ENCODE measurements at places on chromosomes 4 and X.

DNA sequence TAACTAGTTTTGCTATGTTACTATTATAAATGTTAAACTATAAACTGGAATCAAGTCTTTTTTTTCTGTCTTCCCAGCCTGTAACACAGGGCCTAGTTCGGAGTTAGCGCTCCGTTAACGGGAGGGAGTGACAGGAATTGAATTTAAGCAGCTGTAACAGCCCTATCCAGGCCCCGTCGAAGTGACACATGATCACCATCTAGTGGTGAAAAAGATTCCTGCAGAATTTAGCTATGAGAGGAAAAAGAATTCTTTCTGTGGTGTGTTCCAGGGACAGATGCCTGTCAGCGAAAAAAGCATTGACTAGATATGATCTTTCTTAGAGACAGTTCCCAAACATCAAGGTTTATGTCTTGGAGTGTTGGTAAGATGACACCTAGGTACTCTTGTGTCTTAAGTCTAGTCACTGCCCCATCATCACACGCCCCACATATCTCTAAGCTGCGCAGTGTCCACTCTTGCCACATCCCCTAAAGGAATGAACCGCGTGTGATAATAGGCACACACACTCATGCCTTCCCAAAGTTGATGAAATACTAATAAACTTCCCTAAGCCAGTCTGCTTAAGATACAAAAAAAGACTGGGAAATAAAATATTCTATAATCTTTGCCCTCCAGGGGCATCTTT, 2.1 kb downstream of the GAB3 start:
- DNase-seq: peak; percentile 88

- DNase-seq: no peak
These were observed 377.8 kb downstream of the PCDH7 start for GRCh38 chr4:31097999-31098398.

DNA sequence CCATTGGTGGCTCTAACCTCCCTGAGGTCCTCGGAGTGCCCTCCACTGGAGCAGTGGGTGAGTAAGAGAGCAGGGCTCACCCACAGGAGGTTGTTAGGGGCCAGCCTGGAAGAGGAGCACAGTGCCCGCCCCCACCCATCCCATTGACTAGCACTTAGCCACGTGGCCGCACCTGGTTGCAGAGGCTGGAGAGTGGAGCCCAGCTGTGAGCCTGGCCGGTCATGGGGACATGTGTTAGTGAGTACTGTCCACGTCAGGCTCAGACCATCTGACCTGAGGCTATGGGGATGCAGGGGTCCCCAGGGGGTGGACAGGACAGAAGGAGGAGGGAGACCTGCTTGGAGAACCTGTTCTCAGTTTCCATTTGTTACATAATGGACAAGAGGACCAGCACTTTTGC, 1.4 kb upstream of the MAN2B2 start:
- DNase-seq: peak; percentile 73

DNA sequence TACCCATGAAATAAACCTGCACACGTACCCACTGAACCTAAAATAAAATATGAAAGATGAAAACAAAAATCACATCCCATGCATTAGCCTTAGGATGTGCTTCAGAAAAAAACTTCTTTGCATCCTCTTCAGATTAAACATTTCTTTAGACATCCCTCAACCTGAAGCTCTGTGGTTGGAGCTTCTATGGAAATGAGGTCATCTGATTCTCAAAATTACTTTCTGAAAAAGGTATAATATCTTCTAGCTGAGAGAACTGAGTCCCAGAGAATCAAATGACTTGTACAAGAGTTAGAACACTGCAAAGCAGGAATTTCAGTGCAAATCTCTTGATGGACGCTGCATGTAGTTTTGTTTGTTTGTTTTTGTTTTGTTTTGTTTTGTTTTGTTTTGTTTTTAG, 19.1 kb upstream of the ANTXR2 start:
- no peak for DNase-seq

DNA sequence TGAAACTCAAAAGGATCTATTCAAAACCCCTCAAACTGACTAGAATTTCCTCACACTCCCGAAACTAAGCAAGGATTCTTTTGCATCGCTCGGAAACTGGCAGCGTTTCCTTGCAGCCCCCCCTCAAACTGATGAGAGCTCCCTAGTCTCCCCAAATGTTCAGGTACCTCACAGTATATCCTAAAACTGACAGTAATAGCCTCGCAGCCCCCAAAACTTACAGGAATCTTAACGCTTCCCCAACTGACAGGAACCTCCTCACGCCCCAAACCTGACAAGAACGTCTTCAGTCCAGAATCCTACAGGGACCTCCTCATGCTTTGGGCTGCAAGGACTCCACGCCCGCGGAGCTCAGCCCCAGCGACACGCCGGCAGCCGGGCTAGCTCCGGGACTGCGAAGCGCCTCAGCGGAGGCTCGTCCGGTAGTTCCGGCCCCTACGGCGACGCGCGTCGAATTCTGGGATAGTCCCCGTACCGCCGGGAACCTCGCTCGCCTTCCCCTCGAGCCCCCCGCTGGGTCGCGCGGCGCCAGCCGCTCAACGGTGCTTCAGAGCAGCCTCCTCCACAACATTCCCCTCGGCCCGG, 640 bp downstream of the PHF8 start:
- DNase-seq: peak; percentile 63

GRCh38 chr4:68874507-68874906, 58.7 kb downstream of the UGT2B10 start:
- DNase-seq: no peak
